ENCODE measurements at places on chromosomes 7 and 10.

DNA sequence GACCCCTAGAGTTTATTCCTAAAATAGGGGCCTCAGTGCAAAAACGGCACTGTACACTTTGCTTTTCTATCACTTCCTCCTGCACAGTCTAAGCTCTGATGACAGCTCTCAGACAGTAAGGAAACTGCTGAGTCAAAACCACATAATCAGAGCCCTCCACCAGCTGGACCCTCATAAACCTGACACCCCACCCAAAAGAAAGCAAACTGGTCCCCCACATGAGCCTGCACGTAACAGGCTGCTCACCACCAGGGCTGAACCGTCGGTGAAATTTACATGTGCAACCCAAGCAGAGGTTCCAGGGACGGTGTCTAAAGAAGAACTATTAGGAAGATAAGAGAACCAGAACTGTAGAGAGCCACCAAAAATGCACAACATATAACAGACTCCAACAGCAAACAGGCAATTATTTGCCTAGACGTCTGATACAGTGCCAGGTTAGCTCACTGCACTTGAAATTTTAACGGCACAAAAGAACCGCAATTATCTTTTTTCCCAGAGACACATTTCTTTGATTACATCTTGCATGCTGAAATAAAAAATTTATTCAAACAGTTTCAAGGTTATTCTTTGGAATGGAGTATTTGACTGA lies 19.6 kb downstream of the SGMS1 start:
- DNase-seq = no peak

- no peak for DNase-seq
Measured at GRCh38 chr7:147279964-147280374, 1163.4 kb downstream of the CNTNAP2 start.

DNA sequence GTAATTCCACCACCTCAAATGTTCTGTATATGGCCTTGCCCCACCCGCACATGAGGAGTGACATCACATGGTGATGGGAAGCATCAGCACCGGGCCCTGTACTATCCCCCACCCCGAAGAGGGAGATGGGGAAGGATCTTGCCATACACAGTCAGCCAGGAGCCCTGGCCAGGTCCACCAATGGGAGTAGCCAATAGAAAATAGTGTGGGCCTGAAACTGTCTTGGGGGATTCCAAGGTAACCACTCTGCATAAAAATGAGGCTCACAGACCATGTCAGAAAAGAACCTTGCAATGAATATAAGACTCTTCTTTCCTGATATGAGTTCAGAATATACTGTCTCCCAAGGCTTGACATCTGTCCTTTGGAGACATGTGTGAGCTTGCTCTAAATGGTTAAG lies 51.1 kb downstream of the ADRB1 start:
- DNase-seq = no peak

DNA sequence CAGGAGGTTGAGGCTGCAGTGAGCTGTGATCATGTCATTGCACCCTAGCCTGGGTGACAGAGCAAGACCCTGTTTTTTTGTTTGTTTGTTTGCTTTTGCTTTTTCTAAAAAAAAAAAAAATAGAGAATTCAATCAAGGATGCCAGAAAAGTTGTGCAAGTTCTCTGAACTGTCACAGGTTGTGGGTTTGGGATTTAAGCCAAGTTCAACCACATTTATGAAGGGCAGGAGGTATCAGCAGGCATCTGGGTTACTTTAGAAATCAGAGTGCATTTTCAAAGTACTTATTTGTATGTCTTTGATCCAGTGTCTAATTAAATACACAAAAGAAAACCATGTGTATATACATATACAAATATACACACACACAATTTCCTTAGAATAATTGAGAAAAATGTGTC lies 151.2 kb upstream of the MINDY3 start:
- no peak for DNase-seq

GRCh38 chr7:151161757-151162156 lies 5.7 kb downstream of the GBX1 start:
- DNase-seq = no peak
